Activated naive CD4-positive, alpha-beta T cell treated with anti-CD3 and anti-CD28 coated beads, Interleukin-2, amount 50 U/mL, for 16 hours (primary cell): ENCODE measurements at places on chromosomes 11 and 22.

GRCh38 chr11:82908311-82908710 is 6.8 kb downstream of the DDIAS start:
- no peak for DNase-seq

DNA sequence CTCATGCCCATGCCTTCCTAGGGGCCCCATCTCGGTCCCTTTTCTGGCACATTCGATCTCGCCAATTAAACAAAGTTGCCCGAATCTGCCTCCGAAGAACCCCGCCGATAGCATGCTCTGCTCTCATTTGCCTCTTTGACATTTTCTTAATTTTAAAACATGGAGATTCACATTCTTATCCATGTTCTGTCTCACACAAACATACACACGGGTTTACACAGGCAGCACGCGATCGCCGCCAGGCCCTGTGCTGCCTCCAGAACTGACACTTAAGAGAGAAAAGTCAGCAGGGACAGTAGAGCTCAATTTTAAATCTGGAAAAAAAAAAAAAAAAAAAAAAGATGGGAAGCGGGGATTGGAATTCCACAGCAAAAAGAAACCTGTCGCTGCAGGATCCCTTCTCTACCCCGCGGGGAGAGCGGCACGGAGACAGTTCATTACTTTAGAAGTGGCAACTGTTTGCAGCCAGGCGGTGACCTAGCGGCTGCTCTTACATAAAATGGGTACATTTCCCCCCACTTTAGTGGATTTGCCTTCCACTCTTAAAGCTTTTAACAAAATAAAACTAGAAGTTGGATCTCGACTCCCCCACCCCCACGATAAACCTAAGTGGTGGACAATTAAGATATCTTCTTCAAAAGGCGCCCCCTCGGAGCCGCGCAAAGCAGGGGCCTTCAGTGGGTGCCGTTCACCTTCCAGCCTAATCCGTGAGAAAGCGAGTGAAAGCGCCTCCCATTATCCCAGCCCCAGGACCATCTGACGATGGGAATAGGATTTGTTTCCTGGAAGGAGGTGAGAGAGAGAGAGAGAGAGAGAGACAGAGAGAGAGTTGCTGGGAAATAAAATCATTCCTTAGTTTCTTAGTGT is 13.7 kb downstream of the PAX6 start:
- DNase-seq = no peak

GRCh38 chr22:28989484-28989883 is 72.1 kb downstream of the C22orf31 start:
- no peak for DNase-seq

- no peak for DNase-seq
These were observed 8.2 kb upstream of the BACE1-AS start for GRCh38 chr11:117282956-117283355.

- DNase-seq = no peak
These were observed 711.6 kb upstream of the LRRC4C start for GRCh38 chr11:42171046-42171445.

DNA sequence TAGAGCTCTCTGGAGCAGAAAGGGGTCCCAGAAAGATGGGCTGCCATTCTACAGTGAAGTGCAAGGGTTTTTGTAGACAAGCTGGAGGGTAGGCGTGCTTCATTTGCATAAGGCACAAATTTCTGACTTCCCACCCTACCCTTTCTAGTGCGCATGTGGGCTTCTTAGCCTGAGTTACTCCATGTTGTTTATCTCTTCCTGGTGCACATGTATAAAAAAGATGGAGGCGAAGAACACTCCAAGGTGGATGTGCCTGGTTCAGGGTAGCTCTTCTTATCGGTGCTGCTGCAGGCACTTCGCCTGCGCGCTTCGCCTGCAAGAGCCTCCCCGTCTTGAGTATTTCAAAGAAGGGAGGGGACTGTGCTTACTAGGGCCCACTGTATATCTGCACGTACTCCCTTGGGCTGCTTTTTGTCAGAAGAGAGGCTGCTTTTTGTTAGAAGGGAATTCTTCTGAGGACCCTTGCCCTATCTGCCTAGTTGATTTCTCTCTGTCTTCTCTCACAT is 1047.3 kb upstream of the CNTN5 start:
- DNase-seq = no peak

GRCh38 chr22:41822317-41823057 is 10.4 kb upstream of the SREBF2 start:
- peak; percentile 42 for DNase-seq

- no peak for DNase-seq
These were observed 189.7 kb upstream of the TMEM45B start for GRCh38 chr11:129625930-129626329.

DNA sequence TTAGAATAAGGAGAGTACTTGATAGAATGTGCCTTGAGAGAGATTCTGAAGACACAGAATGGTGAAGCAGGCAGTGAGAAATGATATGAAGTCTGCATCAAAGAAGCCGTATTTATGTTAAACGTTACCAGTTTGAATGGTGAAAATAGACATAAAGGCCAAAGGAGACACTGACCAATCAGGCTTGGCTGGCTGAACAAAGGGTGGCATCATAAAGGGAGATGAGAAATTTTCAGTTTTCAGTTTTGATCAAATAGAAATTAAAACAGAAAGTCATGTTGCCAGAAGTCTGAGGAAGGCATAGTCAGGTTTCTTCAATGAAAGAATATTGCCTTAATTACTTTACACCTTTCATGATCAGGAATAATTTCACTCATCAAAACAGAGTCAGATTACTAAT is 6.6 kb downstream of the OR51F1 start:
- no peak for DNase-seq

DNA sequence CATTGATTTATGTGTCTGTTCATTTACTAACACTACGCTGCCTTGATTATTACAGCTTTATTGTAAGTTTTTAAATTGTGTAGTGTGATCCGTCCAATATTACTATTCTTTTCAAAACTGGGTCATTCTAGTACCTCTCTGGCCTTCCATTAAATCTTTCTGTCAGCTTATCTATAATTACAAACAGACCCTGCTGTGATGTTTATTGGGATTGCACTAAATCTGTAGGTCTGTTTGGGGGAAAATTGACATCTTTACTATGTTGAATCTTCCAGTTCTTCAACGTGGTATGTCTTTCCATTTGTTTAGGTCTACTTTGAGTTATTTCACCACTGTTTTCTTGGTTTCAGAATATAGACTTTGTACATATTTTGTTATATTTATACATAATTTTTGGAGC is 15.6 kb downstream of the CABIN1 start:
- no peak for DNase-seq

- no peak for DNase-seq
These were observed 11.3 kb upstream of the BCR start for GRCh38 chr22:23169043-23169406.

DNA sequence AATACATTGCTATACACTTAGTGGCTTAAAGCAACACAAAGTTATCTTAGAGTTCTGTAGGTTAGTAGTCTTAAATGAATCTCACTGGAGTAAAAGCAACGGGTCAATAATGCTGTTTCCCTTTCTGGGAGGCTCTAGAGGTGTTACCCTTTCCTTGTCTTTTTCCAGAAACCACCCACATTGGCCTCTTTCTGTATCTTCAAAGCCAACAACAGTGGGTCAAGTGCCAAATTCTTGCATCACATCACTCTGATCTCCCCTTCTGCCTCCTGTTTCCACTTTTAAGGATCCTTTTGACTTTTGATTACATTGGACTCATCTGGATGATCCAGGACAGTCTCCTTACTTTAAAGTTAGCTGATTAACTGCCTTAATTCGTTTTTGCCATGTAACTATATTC is 93.6 kb downstream of the DDX10 start:
- no peak for DNase-seq

DNA sequence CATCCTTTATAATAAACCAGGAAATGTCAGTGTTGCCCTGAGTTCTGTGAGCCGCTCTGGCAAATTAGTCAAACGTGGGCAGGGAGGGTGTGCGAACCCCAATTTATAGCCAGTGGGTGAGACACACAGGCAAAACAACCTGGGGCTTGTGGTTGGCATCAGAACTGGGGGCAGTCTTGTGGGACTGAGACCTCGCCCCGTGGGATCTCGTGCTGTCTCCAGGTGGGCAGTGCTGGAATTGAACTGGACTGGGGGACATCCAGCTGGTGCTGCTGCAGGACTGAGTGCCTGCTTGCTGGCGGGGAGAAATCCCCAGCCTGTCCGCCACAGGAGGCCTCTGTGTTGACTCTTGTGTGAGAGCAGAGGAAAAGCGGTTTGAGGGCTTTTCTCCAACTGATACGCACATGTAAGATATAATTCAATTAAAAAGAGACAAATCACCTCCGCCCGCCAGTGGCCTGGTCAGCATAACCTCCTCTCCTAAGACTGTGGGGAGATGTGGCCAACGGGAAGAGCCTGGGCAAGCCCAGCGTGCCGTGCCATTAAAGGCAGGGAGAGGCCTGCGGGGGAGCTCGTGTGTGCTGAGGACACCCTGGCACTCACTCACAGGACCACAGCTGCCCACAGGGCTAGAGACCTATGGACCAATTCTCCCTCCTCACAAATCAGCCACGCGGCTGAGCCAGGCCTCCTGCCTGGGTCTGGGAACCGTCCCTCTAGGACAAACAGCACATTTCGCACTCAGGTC is 18.4 kb downstream of the SULT4A1 start:
- no peak for DNase-seq

DNA sequence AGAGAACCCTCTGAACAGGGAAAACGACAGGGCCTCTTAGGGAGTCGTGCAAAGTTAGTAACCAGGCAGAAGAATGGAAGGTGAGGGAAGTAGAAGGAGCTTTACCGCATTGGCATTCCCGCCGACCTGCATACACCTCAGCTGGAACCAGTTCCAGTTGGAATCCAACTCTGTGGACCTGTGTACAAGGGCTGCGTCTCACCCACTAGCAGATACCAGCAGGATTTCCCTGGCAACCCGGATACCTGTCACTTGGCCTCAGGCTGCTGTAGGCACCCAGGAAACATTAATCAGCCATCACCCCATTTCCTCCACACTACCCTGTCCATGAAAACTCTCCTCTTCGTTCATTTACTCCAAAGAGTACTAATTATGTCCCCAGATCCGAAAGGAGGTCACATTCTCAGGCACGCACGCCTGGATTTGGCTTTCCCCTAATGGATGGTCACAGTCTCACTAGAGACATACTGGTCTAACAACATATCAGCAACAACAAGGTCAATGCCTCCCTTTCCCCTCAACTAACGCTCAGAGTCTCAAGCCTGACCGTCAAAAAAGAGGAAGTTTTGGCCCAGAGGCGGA is 842 bp downstream of the ARFGAP2 start:
- no peak for DNase-seq

GRCh38 chr11:65430406-65431217 is 8.0 kb downstream of the NEAT1 start:
- no peak for DNase-seq

- DNase-seq = no peak
These were observed 141.5 kb upstream of the MTMR2 start for GRCh38 chr11:96065379-96065778.

DNA sequence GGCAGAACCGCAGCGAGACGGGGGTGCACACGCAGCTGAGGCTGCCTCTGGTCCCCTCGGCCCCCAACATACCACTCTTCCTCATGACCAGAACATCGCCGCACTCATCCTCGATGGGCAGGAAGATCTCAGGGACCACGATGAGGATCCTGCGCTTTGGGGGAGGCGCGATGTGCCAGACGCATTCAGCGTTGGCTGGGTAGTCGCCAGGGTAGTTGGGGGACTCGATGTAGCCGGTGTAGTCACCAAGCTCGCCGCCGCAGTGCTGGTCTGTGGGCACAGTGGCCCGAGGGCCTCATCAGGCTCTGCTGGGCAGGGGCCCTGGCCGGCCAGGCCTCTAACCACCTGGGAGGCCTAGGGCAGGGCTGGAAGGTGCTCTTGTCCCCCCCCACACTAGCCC is 23.0 kb upstream of the TTLL12 start:
- DNase-seq = no peak

DNA sequence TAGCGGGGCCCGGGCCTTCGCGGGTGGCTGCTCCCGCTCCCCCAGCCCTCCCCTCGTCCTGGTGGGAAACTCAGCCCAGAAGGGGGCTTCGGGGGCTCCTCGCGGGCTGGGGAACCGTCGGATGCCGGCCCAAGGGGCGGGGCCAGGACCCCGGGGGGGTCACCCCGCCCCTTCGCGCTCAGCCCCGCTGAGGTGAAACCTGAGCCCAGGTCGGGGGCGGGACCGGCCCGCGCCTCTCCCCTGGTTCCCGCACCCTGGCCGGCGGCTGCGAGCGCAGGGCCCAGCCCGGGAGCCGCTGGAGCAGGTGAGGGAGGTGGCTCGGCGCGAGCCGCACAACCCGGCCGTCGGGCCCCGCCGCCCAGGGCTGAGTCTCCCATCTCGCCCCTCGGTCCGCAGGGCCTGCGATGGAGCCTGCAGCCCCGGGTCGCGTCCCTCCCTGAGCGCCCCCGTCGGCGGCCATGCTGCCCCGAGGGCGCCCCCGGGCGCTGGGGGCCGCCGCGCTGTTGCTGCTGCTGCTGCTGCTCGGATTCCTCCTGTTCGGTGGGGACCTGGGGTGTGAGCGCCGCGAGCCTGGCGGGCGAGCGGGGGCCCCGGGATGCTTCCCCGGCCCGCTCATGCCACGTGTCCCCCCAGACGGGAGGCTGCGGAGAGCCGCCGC is at the start of gene LARGE2:
Gene LARGE2 (plus strand): TSS at position 232 of the 658 bp plus-strand sequence. CDS start 227 bp downstream, at position 459.
- peak; percentile 32 for DNase-seq

DNA sequence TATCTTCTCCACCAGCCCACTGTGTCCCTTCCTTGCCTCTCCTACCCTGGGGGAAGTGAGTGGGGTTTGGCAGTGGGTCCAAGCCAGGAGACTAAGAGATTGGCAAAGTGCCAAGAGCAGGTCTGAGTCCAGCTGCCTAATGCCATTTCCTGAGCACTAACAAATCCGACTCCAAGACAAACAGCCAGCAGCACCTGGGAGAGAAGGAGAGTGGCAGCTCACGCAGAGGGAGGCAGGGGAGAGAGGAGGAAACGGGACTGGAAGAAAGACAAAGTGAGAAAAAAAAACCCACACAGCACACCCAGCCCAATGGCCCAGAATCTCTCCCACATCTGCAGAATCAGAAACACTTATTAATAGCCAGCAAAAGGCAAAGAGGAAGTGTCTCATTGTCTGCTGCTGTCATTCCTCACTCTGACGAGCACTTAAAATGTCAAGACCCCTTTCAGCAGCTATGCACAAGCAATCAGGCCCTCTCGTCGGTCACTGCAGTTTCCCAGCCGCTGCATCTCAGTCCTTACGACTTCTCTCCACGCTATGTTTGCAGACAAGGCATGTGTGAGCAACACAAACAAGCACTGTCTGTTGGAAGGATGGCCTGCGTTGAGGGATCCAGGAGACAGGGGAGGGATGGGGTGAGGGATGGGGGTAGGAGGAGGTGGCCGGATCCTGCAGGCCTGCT is 558.4 kb upstream of the CADM1 start:
- DNase-seq = no peak

DNA sequence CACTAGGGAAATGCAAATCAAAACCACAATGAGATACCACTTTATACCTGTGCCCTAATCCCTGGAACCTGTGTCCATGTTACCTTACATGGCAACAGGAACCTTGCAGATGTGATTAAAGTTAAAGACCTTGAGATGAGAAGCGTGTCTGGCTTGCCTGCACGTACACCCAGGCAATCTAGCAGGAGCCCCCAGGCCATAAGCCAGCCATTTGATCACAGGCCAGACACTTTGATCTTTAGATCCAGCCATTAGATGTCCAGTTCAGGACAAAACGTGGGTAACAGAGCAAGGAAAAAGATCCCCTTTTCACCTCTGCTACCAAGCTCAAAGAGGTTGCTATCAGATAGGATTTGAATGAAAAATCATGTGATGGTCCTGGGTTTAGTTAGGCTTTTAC is 378.8 kb downstream of the BUD13 start:
- DNase-seq = no peak

- no peak for DNase-seq
These were observed 5.1 kb upstream of the LMO1 start for GRCh38 chr11:8268530-8269400.

GRCh38 chr11:83744620-83745192 is 458.5 kb upstream of the CCDC90B start:
- DNase-seq = no peak
